Activated CD4-positive, alpha-beta T cell treated with anti-CD3 and anti-CD28 coated beads for 4 hours (primary cell): ENCODE measurements at places on chromosomes 4 and X.

DNA sequence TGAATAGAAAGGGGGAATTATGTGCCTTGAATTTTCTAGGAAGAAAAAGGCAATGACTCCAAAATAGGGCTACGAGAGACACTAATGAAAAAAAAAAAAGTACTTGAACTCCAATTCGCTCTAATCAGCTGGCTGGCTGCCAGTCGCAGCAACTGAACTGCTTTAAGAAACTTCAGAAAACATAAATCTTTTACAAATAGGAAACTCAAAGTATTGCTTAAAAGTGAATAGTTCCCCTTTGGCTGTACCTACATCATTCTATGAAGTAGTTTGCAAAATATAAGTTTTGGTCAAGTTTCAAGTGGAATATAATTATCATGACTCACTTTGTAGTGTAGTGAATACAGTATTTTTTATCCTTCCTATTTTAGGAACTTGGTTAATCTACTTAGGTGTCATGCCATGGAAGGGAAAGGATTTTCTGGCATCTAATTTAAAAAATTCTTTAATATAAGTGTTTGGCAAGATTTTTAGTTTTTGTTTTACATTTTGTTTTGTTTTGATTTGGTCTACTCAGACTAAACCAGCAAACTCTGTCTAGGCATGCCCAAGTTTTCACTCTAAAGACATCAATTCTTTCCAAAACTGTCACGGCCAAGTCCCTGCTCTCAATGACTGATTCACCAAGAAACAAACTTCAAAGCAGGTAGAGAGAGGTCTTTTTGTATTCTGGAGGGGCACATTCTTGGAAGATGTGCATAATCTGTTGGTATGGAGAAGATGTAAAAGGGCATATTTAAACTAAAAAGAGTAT lies 382.4 kb upstream of the GALNT7 start:
- no peak for DNase-seq

DNA sequence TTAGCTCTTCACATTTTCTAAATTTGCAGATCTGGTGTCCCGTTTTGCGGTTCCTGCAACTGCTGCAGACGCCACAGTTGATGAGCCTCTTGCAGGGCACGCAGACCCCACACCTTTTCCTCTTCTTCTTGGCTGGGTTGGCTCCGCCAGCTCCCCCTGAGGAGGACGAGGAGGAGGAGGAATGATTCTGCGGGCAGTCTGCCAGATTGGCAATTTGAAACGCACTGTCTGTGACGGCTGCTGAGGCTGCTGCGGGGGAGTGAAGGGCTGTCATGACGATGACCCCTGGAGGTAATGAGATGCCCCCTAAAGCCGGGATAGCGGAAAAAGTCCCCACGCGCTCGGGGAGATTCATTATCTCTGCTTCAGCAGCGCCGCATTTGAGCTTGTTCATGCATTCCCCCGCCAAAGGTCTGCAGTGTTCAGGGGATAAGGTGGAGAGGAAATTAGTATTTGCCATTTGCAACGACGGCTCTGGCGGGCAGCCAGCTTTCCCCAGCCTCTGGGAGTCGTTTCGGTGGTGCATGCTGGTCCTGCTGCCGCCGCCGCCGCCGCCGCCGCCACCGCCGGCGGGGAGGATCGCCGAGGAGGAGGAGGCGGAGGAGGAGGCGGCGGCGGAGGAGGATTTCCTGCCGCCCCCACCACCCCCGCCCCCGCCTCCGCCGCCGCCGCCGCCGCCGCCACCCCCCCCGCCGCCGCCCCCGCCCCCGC lies 3.8 kb downstream of the CXXC4 start:
- DNase-seq, result peak; percentile 40

DNA sequence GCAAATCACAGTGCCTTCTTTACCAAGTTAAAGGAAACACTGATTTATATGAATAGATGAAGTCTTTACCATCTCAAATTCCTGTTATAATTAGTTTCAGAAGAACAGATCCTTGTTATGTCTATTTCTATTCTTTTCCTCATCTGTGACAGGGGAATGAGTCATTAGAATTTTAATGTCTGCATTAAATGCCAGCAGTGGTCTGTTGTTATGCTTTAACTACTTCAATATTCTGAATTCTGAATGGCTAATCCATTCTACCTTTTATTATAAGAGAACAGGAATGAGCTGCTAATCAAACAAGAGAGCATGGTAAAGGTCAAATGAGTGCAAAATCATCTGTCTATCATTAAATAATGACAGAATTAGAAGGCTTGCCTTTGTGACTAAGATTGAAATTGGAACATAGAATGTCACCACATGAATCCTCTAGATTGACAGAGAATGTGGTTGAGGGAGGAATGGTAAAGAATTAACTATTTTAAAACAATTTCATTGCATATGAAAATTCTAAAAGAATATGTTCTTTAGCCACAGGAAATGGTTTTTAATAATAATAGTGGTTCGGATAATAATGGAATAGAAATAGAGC lies 935.5 kb downstream of the ADGRL3 start:
- DNase-seq, result no peak

GRCh38 chr4:134343081-134343480 lies 141.5 kb upstream of the PABPC4L start:
- no peak for DNase-seq

GRCh38 chr4:60737858-60738257 lies 462.3 kb upstream of the ADGRL3 start:
- DNase-seq, result no peak

GRCh38 chrX:144809025-144809424 lies 438.3 kb upstream of the SPANXN1 start:
- DNase-seq, result no peak

DNA sequence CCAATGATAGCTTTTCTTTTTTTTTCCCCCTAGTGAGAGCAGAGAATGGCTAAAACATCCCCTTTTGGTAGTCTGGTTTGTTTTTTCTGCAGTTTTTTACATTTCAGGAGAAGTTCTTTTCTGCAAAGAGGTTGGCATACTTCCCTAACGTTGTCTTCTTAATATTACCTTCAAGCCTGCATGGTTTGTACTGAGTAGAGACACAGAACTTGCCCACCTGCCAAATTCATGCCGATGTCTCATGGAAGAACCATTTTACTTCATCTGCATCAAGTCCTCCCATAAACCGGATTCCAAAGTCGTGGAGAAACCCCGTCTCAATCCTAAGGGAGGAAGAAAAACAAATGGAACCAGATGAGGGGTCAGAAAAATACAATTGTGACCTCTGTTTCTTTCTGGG lies 89.7 kb downstream of the SHOX start:
- DNase-seq, result no peak

- DNase-seq, result no peak
Measured at GRCh38 chrX:41442824-41443550, 4.2 kb upstream of the NYX start.

GRCh38 chr4:90234916-90235547 lies 107.8 kb downstream of the CCSER1 start:
- no peak for DNase-seq
